ENCODE measurements at places on chromosomes 5 and 9. TPM values are rescaled to one million over a fixed set of nuclear protein-coding genes. Genes with fewer than 3 reads are reported as not detected.

COX7C gene
- total RNA-seq = 256 TPM

MARVELD2 gene
- 1.3 TPM for total RNA-seq

NUTM2G gene
- total RNA-seq = not detected

SPINK6 gene
- total RNA-seq = not detected

ADAMTS19 gene
- not detected for total RNA-seq

ASPN gene
- 7.5 TPM for total RNA-seq

OR1L8 gene
- total RNA-seq = 1.5 TPM

CCDC187 gene
- total RNA-seq = not detected

PTGDS gene
- total RNA-seq = 5,432 TPM

FBXW2 gene
- 41.1 TPM for total RNA-seq

ZNF483 gene
- 12.0 TPM for total RNA-seq

CDX1 gene
- total RNA-seq = not detected

PCDHB13 gene
- 8.2 TPM for total RNA-seq

PCDHGA9 gene
- 10.7 TPM for total RNA-seq

FBN2 gene
- 6.3 TPM for total RNA-seq

Measured in tibial nerve (tissue), 4 donors.